ENCODE measurements at places on chromosomes 4 and X. TPM values are rescaled to one million over a fixed set of nuclear protein-coding genes. Genes with fewer than 3 reads are reported as not detected.
A peak's percentile ranks its signal among the peaks of the same experiment; 100 is the strongest.

DNA sequence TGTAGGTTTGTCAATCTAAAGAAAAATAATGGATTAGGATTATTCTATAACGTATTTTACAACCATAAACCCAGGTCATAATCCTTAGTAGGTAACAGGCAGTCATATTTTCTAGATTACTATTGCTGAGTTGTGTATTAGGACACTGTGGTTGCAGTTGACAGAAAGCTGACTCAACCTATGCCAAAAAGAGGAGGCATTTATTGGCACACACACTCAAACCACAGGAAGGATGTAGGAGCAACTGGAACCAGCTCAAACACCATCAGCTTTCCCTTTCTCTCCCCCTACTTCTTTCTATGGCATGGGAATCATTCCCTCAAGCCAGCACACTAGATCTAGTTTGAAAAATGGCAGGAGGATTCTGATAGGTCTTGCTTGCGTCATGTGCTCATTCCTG lies 136.4 kb upstream of the FAM9C start:
- DNase-seq = no peak

FAM184B gene
- 0.07 TPM for total RNA-seq

FRMPD4 gene
- not detected for total RNA-seq

GRCh38 chr4:57303012-57303751 lies 193.0 kb upstream of the IGFBP7 start:
- no peak for DNase-seq

GRCh38 chrX:30904632-30905031 lies 15.6 kb upstream of the TAB3 start:
- DNase-seq = no peak

- no peak for DNase-seq
Observed at GRCh38 chr4:1166509-1167243, 5.7 kb downstream of the SPON2 start.

USP17L5 gene
- total RNA-seq = not detected

DNA sequence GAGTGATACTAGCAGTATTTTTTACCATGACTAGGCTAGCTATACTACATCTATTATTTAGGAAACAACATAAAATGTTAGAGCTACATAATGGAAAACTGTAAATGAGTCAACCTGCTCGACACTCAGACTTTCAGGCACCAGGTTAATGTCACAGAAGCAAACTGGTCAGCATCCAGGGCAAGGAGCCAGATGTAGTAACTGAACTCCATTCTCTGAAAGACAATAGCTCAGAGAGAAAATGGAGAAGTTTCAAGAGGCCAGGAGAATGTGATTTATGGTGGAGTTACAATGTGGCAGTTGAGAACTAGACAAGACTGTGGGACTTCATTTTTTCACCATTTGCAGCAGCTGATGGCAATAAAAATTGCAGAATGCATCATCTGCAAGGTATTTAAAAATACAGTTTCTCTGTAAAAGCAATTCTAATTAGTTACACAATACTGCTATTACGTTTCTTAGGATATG lies 342.7 kb upstream of the PABPC4L start:
- DNase-seq = no peak

COL25A1 gene
- 2.4 TPM for total RNA-seq

DNA sequence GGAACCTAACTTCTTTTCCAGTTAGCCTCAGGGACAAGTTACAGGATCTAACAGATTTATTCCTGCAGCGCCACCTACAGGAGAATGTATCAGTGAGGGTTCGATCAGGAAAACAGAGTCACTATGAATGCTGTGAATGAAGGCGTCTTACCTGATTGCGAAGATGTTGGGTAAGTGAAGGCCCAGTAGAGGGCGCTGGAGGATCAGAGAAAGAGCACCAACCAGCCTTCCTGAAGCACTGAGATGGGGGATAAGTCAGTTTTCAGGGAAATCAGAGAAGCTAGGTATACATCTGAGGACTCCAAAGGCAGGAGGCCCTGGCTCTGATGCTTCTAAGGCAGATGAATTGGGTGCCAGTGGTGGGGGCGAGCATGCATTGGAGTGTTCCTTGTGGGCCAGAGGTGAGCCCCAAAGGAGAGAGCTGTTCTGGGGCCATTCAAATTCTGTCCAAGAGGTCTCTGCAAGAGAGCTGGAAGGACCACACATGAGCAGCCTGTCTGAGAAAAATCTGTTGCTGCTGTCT lies 169.9 kb upstream of the AADAT start:
- DNase-seq = peak; percentile 71

DNA sequence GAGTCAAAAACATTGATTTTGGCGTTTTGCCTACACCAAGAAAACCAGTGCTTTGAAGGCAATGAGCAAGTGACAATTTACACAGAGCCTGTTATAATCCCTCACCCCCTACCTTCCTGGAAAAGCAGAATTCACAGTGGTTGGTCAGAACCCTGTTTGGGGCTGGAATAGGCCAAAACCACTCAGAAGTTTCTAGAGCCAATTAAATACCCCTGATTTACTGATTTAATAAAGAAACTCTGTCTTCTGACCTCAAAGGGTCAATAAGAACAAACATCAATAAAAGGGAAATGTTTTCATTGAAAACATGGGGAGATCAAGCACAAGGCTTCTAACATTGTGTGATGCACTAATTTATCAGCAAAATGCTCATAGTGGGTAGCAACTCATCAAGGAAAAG lies 116.3 kb downstream of the UNC5C start:
- no peak for DNase-seq

LPAR4 gene
- total RNA-seq = not detected

DNA sequence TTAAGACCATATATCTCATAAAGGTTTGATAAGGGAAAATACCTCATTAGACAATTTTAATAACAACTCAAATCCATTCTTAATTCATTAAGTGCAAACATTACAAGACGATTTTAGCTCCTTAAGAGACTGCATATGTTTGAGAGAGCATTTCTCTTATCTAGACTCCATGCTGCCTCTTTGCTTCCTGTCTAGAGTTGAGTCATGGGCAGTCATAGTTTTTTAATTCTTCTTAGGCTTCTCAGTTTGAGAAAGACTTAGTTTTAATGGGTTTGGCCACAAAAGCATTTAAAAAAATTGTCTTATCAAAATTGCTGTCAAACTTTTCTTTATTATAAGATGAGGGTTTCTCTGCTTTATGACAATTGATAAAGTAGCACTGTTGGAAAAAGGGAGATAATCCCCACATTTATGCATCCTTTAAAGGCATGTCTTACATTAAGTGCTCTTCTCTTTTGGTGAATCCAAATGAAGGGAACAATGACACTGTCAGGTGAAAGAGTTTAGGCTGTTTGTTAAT lies 713.4 kb downstream of the PCDH18 start:
- no peak for DNase-seq

ARMCX2 gene
- 14.1 TPM for total RNA-seq

MAGEB10 gene
- not detected for total RNA-seq

HOPX gene
- 2,448 TPM for total RNA-seq

GRCh38 chr4:77006753-77007353 lies 57.3 kb downstream of the SEPTIN11 start:
- DNase-seq = no peak

HHIP gene
- 0.04 TPM for total RNA-seq

S100G gene
- total RNA-seq = not detected

DNA sequence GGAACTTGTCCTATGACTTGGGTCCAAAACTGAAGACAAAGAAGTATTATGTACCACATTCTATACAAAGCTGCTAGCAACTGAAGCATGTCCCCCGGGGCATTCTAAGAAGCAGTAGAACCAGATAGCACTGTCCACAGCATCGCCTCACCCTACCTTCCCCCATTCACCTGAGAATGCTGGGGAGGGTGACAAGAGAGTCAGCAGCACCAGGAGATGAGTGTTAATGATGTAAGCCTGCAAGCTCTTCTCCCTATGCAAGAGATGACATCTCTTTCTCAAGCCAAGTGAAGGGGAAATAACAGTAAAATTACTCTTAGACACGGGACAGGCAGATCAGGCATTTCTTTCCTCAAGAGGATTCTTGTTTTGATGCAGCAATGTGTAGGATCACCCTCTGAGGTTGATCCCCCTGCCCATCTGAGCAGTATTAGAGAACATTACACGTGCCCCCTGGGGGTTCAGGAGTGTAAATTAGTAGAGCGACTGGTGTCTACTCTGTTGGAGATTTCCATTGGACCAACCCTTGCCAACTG lies 13.9 kb upstream of the TLR1 start:
- DNase-seq = no peak

GRCh38 chr4:42331040-42331439 lies 66.2 kb upstream of the SHISA3 start:
- DNase-seq = no peak

GRCh38 chr4:85824166-85824945 lies 349.4 kb downstream of the ARHGAP24 start:
- no peak for DNase-seq

GRCh38 chr4:24126776-24127175 lies 236.9 kb upstream of the PPARGC1A start:
- DNase-seq = no peak

GRCh38 chrX:44042116-44042515 lies 68.9 kb upstream of the NDP start:
- no peak for DNase-seq
